Chondrocyte (in vitro differentiated cells): ENCODE measurements at places on chromosomes 2 and 18. TPM values are rescaled to one million over a fixed set of nuclear protein-coding genes. Genes with fewer than 3 reads are reported as not detected.

The RAD51AP2 gene
- not detected in 3 replicates for total RNA-seq

GRCh38 chr2:180374502-180375281, 367.6 kb upstream of the CWC22 start:
- H3K36me3 ChIP-seq: no peaks in the 10 kb centered on the region
- no peaks in the 10 kb centered on the region for H3K27me3 ChIP-seq

DNA sequence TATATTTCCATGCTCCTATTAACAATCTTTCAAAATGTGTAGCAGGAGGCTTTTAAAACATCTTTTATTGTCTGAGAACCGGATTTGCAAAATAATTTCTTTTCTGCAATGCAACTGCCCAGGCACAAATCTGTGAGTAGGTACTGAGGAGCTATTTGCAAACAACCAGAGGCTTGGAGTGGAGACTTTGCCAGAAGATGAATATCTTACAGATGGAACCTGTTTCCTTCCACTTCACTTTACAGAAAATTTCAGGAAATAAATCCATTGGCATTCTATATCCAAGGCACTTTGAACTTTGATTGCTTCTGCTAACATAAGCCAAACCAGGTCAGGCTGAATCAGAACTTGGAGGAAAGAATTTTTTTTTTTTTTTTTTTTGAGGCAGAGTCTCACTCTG, 237.4 kb upstream of the REV1 start:
- no peak overlapping the region for H3K4me3 ChIP-seq
- peaks cover 11% of the 10 kb centered on the region for H3K36me3 ChIP-seq
- H3K4me1 ChIP-seq: peaks cover 46% of the 10 kb centered on the region
- no peak for DNase-seq
- H3K27ac ChIP-seq: no peak overlapping the region

- H3K4me1 ChIP-seq: no peaks in the 10 kb centered on the region
- no peak overlapping the region for H3K4me3 ChIP-seq
- DNase-seq: no peak
- H3K27ac ChIP-seq: no peak overlapping the region
- no peaks in the 10 kb centered on the region for H3K27me3 ChIP-seq
- no peaks in the 10 kb centered on the region for H3K36me3 ChIP-seq
Measured at GRCh38 chr2:132733094-132733493, 63.1 kb upstream of the LYPD1 start.

The YES1 gene
- 31.1 to 38.0 TPM (median 36.9 TPM) in 3 replicates for total RNA-seq

The UGT1A1 gene
- not detected in 3 replicates for total RNA-seq

DNA sequence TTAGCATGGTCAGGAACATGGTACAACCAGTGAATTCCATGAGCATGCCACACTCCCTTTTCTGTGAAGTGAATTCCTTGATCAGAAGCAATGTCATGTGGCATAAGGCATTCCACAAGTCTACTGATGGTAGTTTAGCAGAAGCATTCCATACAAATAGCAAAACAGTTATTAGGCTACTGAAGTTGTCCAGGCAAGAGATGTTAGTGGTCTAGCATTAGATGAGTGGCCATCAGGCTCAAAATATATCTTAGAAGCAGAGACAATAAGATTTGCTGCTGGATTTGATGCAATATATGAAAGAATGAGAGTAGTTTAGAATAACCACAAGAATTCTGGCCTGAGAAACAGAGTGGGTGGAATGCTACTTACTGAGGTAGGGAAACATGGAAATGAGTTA, 355.3 kb upstream of the NRXN1 start:
- no peaks in the 10 kb centered on the region for H3K36me3 ChIP-seq
- H3K4me3 ChIP-seq: no peak overlapping the region
- DNase-seq: no peak
- no peak overlapping the region for H3K27ac ChIP-seq
- no peaks in the 10 kb centered on the region for H3K27me3 ChIP-seq

DNA sequence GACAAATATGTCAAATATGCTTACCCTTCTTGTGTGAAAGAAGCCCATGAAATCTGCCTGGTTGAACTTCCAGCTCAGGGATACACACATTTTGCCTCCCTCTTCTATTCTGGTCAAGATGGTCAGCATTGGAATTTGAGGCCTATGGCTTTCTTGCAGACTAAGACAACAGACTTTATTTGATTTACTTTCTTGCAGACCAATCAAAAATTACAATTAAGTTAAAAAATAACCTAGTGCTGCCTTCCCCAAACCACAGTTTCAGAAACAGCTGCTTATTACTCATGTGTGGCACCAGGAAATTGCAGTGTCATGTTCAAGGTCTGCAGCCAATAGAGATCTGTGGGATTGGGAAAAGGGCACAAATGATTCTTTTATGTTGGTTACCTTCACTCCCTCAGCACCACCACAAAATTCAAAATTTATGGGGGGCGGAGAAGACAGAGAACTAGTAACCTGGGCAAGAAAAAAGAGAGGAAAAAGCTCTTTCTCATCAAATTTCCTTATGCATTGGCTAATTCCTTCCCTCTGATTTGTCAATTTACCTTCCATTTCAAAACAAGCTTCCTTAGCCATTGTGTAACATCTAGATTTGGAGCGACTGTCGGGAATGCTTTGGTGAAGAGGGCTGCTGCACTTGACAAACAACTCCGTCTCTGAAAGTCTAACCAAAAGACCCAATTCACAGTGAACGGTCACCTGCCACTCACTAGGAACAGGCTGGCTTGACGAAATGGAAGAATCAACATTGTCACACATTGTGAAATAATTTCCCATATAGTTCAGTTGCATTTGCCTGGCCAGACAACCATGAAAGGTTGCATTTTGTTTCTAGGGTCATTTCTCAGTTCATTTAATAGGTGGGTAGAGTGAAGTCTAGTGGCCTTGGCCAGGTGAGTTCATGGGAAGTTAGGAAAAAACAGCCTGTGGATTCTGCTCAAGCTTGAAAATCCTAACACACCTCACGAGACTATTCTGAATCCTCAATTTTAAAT, 100.4 kb upstream of the FZD5 start:
- no peak for DNase-seq
- no peak overlapping the region for H3K4me3 ChIP-seq
- H3K27me3 ChIP-seq: no peaks in the 10 kb centered on the region
- peaks cover 22% of the 10 kb centered on the region for H3K4me1 ChIP-seq
- H3K27ac ChIP-seq: peak overlapping the region; percentile 88

The FASTKD2 gene
- 15.7 to 24.8 TPM (median 16.8 TPM) in 3 replicates for total RNA-seq

- no peak overlapping the region for H3K27ac ChIP-seq
- H3K4me1 ChIP-seq: no peaks in the 10 kb centered on the region
- H3K27me3 ChIP-seq: no peaks in the 10 kb centered on the region
- no peak overlapping the region for H3K4me3 ChIP-seq
Measured at GRCh38 chr2:121346859-121347258, 61.9 kb upstream of the TFCP2L1 start.

The DSG1 gene
- not detected in 3 replicates for total RNA-seq

- no peaks in the 10 kb centered on the region for H3K36me3 ChIP-seq
- H3K27ac ChIP-seq: no peak overlapping the region
- no peak for DNase-seq
Measured at GRCh38 chr2:101419096-101419663, 31.9 kb upstream of the CREG2 start.

The OR6B2 gene
- total RNA-seq: not detected in 3 replicates

DNA sequence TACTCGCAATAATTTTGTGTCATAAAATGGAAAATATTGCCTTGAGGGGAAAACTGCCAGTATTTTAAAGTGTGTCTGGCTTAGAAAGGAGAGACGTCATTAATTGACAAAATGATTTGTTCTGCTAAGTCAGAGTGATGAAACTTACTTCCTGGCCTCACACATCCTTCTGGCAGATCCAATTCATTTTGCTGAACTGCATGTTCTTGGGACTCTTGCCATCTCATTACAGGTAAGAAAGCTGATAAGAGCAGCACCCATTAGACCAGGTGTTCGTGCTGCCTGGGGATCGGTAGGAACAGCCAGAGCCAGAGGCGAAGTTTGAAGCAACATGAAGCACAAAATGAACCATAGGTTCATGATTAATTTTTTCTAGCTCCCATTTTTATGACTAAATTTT, 38.0 kb downstream of the KCNE4 start:
- no peaks in the 10 kb centered on the region for H3K27me3 ChIP-seq
- no peak overlapping the region for H3K4me3 ChIP-seq
- H3K4me1 ChIP-seq: peaks cover 53% of the 10 kb centered on the region
- H3K27ac ChIP-seq: no peak overlapping the region
- DNase-seq: no peak
- H3K36me3 ChIP-seq: no peaks in the 10 kb centered on the region

GRCh38 chr2:603869-604268, 73.3 kb downstream of the TMEM18 start:
- no peaks in the 10 kb centered on the region for H3K36me3 ChIP-seq
- no peaks in the 10 kb centered on the region for H3K4me1 ChIP-seq
- H3K27ac ChIP-seq: no peak overlapping the region
- no peaks in the 10 kb centered on the region for H3K27me3 ChIP-seq
- H3K4me3 ChIP-seq: no peak overlapping the region
- no peak for DNase-seq

The TXNDC2 gene
- total RNA-seq: 0.17 to 0.41 TPM (median 0.28 TPM) in 3 replicates

DNA sequence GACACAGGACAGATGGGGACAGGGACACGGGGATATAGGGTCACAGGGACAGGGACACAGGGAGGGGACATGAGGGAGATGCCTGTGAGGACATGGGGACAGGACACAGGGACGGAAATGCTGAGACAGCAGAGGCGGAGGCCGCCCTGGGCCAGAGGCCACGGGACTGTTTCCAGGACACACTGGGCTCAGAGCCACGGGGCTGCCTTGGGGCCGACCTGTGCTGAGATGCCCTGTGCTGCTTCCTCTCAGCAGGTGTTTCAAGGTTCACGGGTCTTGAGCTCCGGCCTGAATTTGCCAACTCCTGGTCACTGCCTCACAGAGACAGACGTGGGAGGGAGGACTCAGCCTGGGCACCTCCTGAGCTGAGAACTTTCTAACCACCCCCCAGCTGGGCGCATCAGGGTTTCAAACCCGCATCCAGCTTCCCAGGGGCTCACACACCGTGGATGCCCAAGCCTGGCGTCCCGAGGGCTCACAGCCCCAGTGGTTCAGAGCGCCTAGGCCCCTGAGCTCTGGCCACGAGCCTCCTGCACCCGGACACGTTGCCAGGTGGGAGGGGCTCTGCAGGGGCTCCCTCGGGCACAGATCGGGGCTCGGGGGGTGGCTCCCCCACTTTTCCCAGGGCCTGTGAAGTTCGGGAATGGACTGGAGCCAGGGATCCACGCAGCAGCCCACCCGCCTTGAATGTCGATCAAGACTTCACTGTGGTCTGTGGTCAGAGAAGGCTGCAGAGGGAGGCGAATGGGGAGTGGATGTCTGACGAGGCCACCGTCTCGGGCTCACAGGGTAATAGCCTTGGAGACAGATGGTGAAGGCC, 64.1 kb downstream of the SLC66A2 start:
- H3K4me1 ChIP-seq: no peaks in the 10 kb centered on the region
- no peak overlapping the region for H3K4me3 ChIP-seq
- H3K27me3 ChIP-seq: no peaks in the 10 kb centered on the region
- H3K36me3 ChIP-seq: peaks cover under 1% of the 10 kb centered on the region
- peak; percentile 75 for DNase-seq

- no peak overlapping the region for H3K27ac ChIP-seq
- DNase-seq: no peak
- no peaks in the 10 kb centered on the region for H3K36me3 ChIP-seq
- H3K27me3 ChIP-seq: no peaks in the 10 kb centered on the region
Measured at GRCh38 chr18:3397031-3397750, 52.8 kb upstream of the TGIF1 start.

- H3K27me3 ChIP-seq: no peaks in the 10 kb centered on the region
- H3K4me3 ChIP-seq: no peak overlapping the region
- H3K4me1 ChIP-seq: peaks cover 24% of the 10 kb centered on the region
- DNase-seq: no peak
- H3K27ac ChIP-seq: peak overlapping the region; percentile 76
- peaks cover 10% of the 10 kb centered on the region for H3K36me3 ChIP-seq
Measured at GRCh38 chr2:216216951-216217903, 108.1 kb downstream of the XRCC5 start.

- H3K27ac ChIP-seq: no peak overlapping the region
- no peak for DNase-seq
- H3K4me3 ChIP-seq: no peak overlapping the region
- no peaks in the 10 kb centered on the region for H3K4me1 ChIP-seq
- H3K27me3 ChIP-seq: peaks cover 2% of the 10 kb centered on the region
- no peaks in the 10 kb centered on the region for H3K36me3 ChIP-seq
Measured at GRCh38 chr2:38492042-38492615, 110.6 kb downstream of the HNRNPLL start.

- H3K4me1 ChIP-seq: peaks cover 15% of the 10 kb centered on the region
- H3K36me3 ChIP-seq: no peaks in the 10 kb centered on the region
- no peak overlapping the region for H3K4me3 ChIP-seq
- H3K27me3 ChIP-seq: no peaks in the 10 kb centered on the region
- no peak for DNase-seq
Measured at GRCh38 chr18:58806826-58807714, 57.6 kb upstream of the ZNF532 start.

GRCh38 chr2:209762563-209762962, 9.1 kb upstream of the UNC80 start:
- DNase-seq: no peak
- no peaks in the 10 kb centered on the region for H3K4me1 ChIP-seq
- H3K4me3 ChIP-seq: no peak overlapping the region
- peaks cover 6% of the 10 kb centered on the region for H3K27me3 ChIP-seq
- H3K27ac ChIP-seq: no peak overlapping the region

The RAX gene
- total RNA-seq: not detected in 3 replicates

The MAPK4 gene
- total RNA-seq: 0.28 to 0.30 TPM in 2 of 3 replicates, not detected in the other

DNA sequence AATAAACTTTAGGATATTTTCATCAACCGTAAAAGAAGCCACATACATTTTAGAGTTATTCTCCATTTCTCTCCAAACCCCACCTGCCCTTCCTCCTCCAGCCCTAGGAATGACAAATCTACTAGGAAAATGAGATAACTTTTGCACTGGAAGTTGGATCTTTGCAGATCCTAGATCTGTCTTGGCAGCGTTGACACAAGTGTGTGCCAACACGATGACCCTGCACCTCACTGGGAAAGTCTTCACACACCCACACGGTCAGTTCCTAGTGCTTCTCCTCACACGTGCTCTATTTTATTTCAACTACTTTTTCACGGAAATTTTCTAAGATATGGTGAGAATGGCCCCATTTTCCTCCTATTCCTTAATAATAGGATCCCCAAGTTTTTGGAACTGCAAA, 14.1 kb upstream of the HPCAL1 start:
- H3K27me3 ChIP-seq: no peaks in the 10 kb centered on the region
- H3K36me3 ChIP-seq: no peaks in the 10 kb centered on the region
- DNase-seq: no peak

The MYO7B gene
- 0.02 to 0.31 TPM in 2 of 3 replicates, not detected in the other for total RNA-seq

DNA sequence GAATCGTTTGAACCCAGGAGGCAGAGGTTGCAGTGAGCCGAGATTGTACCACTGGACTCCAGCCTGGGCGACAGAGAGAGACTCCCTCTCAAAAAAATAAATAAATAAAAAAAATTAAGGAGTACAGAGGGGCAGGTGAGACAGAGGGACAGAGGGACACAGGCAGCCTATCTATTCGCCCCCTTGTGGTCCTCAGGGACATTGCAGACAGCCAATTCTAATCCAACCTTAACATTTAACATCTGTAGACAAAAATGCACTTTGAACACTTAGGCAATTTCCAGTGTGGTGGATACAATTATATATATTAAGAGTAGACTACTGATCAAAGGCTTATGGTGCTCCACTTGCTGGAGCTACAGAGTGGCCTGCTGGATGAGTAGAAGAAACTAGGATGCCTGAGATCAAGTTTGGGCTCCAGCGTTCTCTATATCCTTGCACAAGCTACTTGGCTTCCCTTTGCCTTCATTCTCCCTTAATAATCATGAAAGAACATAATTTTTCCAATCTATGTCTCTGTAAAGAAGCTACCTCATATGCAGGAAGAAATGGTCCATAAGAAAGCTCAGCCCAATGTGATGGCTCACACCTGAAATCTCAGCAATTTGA, 8.2 kb upstream of the SMARCAL1 start:
- DNase-seq: no peak
- no peak overlapping the region for H3K27ac ChIP-seq
- no peaks in the 10 kb centered on the region for H3K4me1 ChIP-seq
- no peaks in the 10 kb centered on the region for H3K27me3 ChIP-seq

GRCh38 chr2:133586978-133587377, 18.7 kb upstream of the NCKAP5 start:
- H3K27ac ChIP-seq: no peak overlapping the region
- no peak overlapping the region for H3K4me3 ChIP-seq
- no peaks in the 10 kb centered on the region for H3K36me3 ChIP-seq
- H3K27me3 ChIP-seq: no peaks in the 10 kb centered on the region
